ENCODE measurements at places on chromosomes 1 and 21. TPM values are rescaled to one million over a fixed set of nuclear protein-coding genes. Genes with fewer than 3 reads are reported as not detected.

MED8 gene
- total RNA-seq = 54.8 TPM

PTPRF gene
- 439 TPM for total RNA-seq

TCHHL1 gene
- total RNA-seq = not detected

RGS18 gene
- total RNA-seq = not detected

NHLH1 gene
- total RNA-seq = 0.26 TPM

- DNase-seq = no peak
- H3K4me3 ChIP-seq = no peak overlapping the region
- H3K27me3 ChIP-seq = no peaks in the 10 kb centered on the region
- H3K36me3 ChIP-seq = no peaks in the 10 kb centered on the region
Observed at GRCh38 chr1:108862017-108862610, 5.2 kb upstream of the AKNAD1 start.

DNA sequence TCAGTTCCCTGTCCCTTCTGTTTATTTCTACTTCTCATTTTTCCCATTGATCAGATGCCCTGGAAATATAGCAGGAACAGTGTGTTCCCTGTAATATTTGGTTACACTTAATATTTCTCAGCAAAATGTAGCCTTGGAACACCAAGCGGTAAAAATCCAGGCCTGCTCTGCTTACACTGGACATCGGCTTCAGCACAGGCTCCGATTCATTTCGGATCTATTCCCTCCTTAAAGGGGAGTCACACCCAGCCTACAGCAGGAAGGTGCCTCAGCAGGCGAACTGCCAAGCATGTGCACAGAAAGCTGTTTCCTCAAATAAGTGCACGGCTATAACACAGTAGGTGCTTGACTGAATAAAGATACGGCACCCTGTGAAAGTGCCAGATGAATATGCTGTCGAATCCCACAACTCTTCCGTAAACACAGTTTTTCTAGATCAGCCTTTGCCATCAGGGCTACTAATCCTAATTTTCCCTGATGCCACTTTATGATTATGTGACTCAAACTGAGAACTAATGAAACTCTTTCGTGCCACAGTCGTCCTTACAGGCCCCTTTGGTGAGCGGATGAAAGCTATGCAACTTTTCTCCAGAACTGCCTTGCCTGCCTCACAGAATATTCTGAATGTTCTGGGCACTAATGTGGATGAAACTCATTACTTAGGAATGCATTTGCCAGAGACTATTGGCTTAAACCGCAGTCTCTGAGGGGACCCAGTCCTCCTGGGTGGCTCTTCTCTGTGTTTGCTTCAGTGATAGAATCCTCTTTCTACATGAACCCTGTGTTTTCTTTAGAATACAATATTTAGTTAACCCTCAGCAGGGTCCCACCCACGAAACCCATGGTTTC lies 275.5 kb upstream of the RUNX1 start:
- no peak overlapping the region for H3K4me3 ChIP-seq
- no peaks in the 10 kb centered on the region for H3K4me1 ChIP-seq

GRCh38 chr21:41660748-41661147 lies 106.1 kb downstream of the RIPK4 start:
- no peaks in the 10 kb centered on the region for H3K36me3 ChIP-seq
- H3K4me1 ChIP-seq = peaks cover 82% of the 10 kb centered on the region
- no peaks in the 10 kb centered on the region for H3K27me3 ChIP-seq
- no peak for DNase-seq
- no peak overlapping the region for H3K4me3 ChIP-seq

- peak overlapping the region; percentile 65 for H3K27ac ChIP-seq
- peak; percentile 91 for DNase-seq
- peaks cover 46% of the 10 kb centered on the region for H3K4me1 ChIP-seq
- no peak overlapping the region for H3K4me3 ChIP-seq
Observed at GRCh38 chr1:150552128-150552910, 3.1 kb downstream of the ADAMTSL4 start.

DNA sequence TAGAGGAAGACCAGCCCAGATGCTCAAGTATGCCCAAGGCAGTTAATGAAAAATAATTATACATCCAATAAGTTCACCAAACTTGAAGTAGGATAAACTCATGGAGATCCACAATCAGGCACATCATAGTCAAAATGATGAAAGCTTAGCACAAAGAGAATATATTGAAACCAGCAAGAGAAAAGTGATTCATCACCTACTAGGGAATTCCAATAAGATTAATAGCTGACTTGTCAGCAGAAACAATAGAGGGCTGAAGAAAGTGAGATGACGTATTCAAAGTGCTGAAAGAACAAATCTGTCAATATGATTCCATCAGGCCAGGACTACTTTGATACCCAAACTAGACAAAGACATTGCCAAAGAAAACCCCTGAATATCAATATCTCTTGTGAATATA lies 251.7 kb upstream of the BEND5 start:
- H3K4me3 ChIP-seq = no peak overlapping the region
- no peaks in the 10 kb centered on the region for H3K4me1 ChIP-seq
- no peaks in the 10 kb centered on the region for H3K36me3 ChIP-seq
- no peaks in the 10 kb centered on the region for H3K27me3 ChIP-seq
- no peak overlapping the region for H3K27ac ChIP-seq

DNA sequence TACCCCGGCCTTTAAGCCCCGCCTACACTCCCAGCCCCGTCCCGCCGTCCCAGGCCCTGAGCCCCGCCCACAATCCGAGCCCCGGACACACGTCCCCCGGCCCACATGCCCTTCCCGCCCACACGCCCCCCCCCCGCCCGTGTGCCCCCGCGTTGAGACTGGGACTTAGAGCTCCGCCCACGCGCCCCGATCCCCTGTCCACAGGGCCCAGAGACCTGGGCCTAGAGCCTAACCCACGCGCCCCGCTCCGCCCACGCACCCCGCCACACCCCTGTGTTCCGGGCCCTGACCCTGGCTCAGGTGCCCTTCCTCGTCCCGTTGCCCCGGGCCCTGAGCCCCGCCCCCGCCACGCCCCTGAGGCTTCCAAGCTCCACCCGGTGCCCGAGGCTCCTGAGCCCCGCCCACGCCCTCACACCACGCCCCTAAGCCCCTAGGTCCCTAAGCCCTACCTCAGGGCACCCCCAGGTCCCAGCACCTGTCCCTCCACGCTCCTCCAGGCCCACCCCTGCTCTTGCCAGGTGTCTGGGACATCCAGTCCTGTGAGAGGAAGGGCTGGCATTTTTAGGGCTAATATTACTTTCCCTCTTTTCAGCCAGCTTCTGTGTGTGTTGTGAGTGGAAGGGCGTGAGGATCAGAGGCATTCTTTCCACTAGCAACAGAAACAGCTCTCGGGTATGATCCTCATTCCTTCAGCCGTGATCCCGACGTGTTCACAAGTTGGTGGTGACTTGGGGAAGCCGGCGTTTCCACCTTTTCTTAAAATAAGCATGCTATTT lies 552 bp upstream of the GPR157 start:
- peak overlapping the region; percentile 44 for H3K27ac ChIP-seq
- H3K27me3 ChIP-seq = no peaks in the 10 kb centered on the region
- peak; percentile 89 for DNase-seq
- H3K4me1 ChIP-seq = peaks cover 33% of the 10 kb centered on the region

- H3K4me1 ChIP-seq = no peaks in the 10 kb centered on the region
- no peak overlapping the region for H3K27ac ChIP-seq
- no peak overlapping the region for H3K4me3 ChIP-seq
- no peak for DNase-seq
Observed at GRCh38 chr1:107443860-107444259, 303.0 kb downstream of the NTNG1 start.

GRCh38 chr1:205709640-205710039 lies 29.3 kb upstream of the SLC45A3 start:
- H3K36me3 ChIP-seq = peaks cover 12% of the 10 kb centered on the region
- H3K4me1 ChIP-seq = no peaks in the 10 kb centered on the region
- H3K27ac ChIP-seq = no peak overlapping the region
- no peak for DNase-seq
- H3K4me3 ChIP-seq = no peak overlapping the region
- no peaks in the 10 kb centered on the region for H3K27me3 ChIP-seq

GRCh38 chr1:177236962-177237361 lies 66.2 kb downstream of the BRINP2 start:
- DNase-seq = no peak
- H3K4me1 ChIP-seq = no peaks in the 10 kb centered on the region
- no peaks in the 10 kb centered on the region for H3K36me3 ChIP-seq
- no peak overlapping the region for H3K4me3 ChIP-seq

DNA sequence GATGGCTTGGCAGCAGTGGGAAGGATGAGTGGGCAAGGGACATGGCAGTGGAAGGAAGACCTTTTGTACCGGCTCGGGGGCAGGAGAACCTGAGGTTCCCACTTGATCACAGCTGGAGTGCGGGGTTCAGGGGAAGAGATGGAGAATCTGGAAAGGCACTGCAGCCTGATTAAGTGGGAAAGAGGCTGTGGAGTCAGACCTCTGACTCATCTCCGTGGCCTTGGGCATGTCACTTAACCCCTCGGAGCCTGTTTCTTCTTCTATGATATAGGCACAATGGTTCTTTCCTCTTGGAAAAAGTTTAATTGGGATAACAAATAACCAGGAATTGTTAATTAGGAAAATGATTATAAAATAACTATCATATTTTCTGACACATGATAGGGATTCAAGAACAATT lies 13.1 kb upstream of the TMEM61 start:
- peak; percentile 50 for DNase-seq
- no peaks in the 10 kb centered on the region for H3K36me3 ChIP-seq
- H3K27ac ChIP-seq = no peak overlapping the region
- no peaks in the 10 kb centered on the region for H3K27me3 ChIP-seq
- H3K4me3 ChIP-seq = no peak overlapping the region

- H3K27me3 ChIP-seq = no peaks in the 10 kb centered on the region
- no peaks in the 10 kb centered on the region for H3K36me3 ChIP-seq
- no peak overlapping the region for H3K27ac ChIP-seq
- no peak for DNase-seq
- no peaks in the 10 kb centered on the region for H3K4me1 ChIP-seq
Observed at GRCh38 chr1:222224156-222224555, 323.7 kb downstream of the HHIPL2 start.

- H3K4me3 ChIP-seq = no peak overlapping the region
- no peaks in the 10 kb centered on the region for H3K36me3 ChIP-seq
- no peak overlapping the region for H3K27ac ChIP-seq
- DNase-seq = no peak
Observed at GRCh38 chr1:2406451-2407041, 5.8 kb downstream of the PEX10 start.

- no peak overlapping the region for H3K27ac ChIP-seq
- no peaks in the 10 kb centered on the region for H3K27me3 ChIP-seq
- DNase-seq = peak; percentile 2
- no peaks in the 10 kb centered on the region for H3K4me1 ChIP-seq
Observed at GRCh38 chr1:118077331-118078045, 107.5 kb downstream of the SPAG17 start.

- H3K36me3 ChIP-seq = no peaks in the 10 kb centered on the region
- H3K4me3 ChIP-seq = no peak overlapping the region
- DNase-seq = no peak
- no peak overlapping the region for H3K27ac ChIP-seq
Observed at GRCh38 chr1:44663417-44663816, 10.9 kb downstream of the TMEM53 start.
